ENCODE measurements at places on chromosomes 1 and 21. TPM values are rescaled to one million over a fixed set of nuclear protein-coding genes. Genes with fewer than 3 reads are reported as not detected.

Gene CYP4Z1
- total RNA-seq = not detected

Gene OVAAL
- total RNA-seq = not detected

DNA sequence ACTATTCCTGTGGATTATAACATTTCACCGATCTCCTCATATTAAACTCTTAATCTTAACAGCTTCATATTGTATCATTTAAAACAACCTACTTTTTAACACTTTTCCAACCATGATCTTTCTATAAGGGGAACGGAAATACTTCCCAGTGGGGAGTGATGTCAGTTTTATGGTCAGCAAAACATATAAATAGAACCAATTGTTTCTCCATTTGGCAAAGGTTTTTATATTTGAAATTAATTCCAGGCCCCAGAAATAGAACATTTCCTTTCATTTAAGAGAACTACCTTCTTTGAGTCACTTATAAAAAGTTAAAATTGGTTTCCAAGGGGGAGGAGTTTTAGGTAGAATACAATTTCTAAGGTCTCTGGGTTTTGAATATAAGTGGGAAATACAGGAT, 189.6 kb downstream of the TGFBR3 start:
- H3K4me3 ChIP-seq = no peak overlapping the region
- H3K27ac ChIP-seq = no peak overlapping the region
- no peak for DNase-seq
- no peaks in the 10 kb centered on the region for H3K27me3 ChIP-seq
- H3K4me1 ChIP-seq = no peaks in the 10 kb centered on the region

DNA sequence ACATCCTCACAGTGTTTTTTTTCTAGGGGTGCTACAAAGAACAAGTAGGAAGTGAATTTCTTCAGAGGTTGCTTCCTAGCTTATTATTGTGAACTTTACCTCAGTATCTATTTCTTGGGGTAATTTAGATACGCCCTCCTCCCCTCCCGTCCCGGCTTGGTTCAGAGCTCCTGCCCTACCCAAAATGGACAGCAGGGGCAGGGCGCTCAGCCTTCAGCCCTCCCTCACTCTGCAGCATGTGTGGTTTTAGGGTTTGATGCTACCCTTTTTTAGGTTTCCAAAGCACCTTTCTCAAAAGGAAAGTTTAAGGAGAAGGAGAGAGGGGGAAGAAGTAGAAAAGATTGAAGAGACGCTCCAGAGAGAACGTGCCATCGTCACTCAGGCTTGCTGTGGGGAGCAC, 16.9 kb upstream of the POGK start:
- DNase-seq = no peak
- no peaks in the 10 kb centered on the region for H3K4me1 ChIP-seq
- H3K4me3 ChIP-seq = no peak overlapping the region
- no peaks in the 10 kb centered on the region for H3K27me3 ChIP-seq
- no peak overlapping the region for H3K27ac ChIP-seq

DNA sequence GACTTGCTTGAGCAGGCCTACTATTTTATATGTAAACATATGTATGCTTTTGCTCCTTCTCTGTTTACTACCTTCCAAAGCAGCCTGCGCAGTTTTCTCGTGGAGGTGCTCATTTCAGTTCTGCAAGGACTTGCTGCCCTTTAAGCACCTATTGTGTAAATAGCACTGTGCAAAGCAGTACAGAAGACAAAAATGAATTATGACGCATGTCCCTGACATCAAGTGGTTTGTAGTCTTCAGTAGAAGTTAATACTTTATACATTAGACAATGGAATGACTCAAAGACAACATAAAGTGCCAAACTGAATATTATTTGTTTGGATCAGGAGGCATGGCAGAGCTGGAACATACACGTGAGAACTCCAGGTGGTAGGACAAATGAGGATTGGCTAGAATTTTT, 611.7 kb downstream of the LMO4 start:
- H3K4me1 ChIP-seq = no peaks in the 10 kb centered on the region
- H3K4me3 ChIP-seq = no peak overlapping the region
- no peak overlapping the region for H3K27ac ChIP-seq
- no peaks in the 10 kb centered on the region for H3K36me3 ChIP-seq
- no peak for DNase-seq
